ENCODE measurements at places on chromosomes 1 and 21. TPM values are rescaled to one million over a fixed set of nuclear protein-coding genes. Genes with fewer than 3 reads are reported as not detected.

- DNase-seq: no peak
Measured at GRCh38 chr1:57378534-57378933, 45.3 kb downstream of the DAB1 start.

The MPL gene
- not detected for total RNA-seq

- DNase-seq: no peak
Measured at GRCh38 chr1:209564849-209565248, 18.7 kb upstream of the CAMK1G start.

GRCh38 chr1:174017231-174017970, 4.8 kb downstream of the RC3H1 start:
- no peak for DNase-seq

DNA sequence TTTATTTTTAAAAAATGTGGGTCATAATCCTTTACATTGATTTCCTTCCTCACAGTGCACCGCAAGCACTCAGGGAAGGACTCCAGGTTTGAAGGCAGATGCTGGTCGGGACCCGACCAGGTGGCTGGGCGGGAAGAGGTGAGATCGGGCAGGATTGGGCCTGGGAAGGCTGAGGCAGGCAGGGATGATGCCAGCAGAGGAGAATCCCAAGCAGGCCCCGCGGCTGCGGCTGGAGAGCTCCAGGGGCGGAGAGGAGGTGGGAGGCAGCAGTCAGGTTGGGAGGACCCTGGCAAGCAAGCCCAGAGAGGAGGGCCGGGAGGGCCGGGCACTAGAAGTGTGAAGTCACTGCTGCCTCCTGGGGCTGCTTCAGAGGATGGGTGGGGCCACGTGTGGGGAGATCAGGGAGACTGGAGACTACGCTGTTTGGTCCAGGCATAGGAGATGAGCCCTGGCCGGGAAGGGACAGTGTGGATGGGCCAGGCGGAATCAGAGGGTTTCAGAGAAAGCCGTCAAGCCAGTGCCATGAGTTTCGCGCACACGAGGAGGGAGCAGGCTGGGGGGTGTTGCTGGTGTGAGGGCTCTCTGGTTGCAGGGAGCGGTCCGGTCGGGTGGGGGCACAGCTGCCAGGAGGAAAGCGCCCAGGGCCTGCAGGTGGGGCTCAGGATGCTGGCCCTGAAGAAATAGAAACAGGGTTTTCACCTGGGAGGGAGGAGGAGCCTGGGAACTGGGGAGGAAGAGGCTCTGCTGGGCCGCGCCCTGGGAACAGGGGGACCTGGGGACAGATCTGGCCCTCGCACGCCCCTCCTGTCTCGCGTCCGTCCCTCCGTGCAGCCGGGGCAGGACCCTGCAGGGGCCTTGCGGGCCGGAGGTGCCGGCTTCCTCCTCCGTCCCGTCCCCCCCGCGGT, 888 bp upstream of the COL18A1 start:
- peak; percentile 58 for DNase-seq

The PDZK1 gene
- 7.4 TPM for total RNA-seq

DNA sequence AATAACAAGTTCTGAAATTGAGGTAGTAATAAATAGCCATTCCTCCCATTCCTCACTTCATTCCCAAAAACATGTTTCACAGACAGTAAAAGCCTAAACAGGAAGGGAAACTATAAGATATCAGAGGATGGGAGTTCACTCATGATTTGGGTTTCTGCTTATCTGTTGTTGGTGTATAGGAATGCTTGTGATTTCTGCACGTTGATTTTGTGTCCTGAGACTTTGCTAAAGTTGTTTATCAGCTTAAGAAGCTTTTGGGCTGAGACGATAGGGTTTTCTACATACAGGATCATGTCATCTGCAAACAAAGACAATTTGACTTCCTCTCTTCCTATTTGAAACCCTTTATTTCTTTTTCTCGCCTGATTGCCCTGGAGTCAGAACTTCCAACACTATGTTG, 26.0 kb upstream of the POFUT2 start:
- no peak for DNase-seq

- DNase-seq: no peak
Measured at GRCh38 chr1:227355542-227356245, 37.4 kb upstream of the CDC42BPA start.

- DNase-seq: no peak
Measured at GRCh38 chr1:210347112-210347511, 18.4 kb downstream of the HHAT start.

The RIMKLA gene
- 0.14 TPM for total RNA-seq

GRCh38 chr1:32546611-32547010, 7.4 kb downstream of the ZBTB8A start:
- DNase-seq: no peak

Measured in thoracic aorta (tissue), 2 donors.